ENCODE measurements at places on chromosomes 12 and 14. TPM values are rescaled to one million over a fixed set of nuclear protein-coding genes. Genes with fewer than 3 reads are reported as not detected.
A peak's percentile ranks its signal among the peaks of the same experiment; 100 is the strongest.

DNA sequence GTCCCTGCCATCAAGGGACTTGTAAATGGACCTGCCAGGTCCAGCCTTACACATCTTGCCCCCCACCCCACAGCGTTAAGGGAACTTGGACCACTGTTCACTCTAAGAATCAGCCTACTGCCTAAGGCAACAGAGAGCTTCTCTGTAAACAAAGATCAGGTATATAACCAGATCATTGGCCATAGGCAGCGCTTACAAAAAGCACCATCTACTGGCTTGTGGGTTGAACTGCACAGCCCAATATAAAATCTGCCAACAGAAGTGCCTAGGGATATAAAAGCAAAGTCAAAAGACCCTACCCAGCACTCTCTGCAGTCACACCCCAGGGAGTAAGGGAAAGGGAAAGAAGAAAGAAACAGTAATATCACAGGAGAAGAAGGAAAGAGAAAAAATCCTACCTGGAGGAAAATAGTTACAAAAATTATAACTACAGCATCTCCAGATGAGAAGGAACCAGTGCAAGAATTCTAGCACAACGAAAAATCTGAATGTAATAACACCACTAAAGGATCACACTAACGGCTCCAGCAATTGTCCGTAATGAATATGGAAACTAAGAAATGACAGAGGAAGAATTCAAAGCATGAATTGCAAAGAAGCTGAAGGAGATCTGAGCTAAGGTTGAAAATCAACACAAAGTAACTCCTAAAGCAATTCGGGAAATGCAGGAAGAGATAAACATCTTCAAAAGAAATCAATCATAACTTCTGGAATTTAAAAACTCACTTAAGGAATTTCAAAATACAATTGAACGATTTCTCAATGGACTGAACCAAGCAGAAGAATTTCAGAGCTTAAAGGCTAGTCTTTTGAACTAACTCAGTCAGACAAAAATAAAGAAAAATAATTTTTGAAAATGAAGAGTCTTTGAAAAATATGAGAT lies 95.2 kb upstream of the PCED1B start:
- no peak overlapping the region for H3K4me3 ChIP-seq
- no peak overlapping the region for H3K27ac ChIP-seq
- no peaks in the 10 kb centered on the region for H3K36me3 ChIP-seq
- H3K4me1 ChIP-seq, result peaks cover 9% of the 10 kb centered on the region
- H3K27me3 ChIP-seq, result no peaks in the 10 kb centered on the region

The NOS1 gene
- total RNA-seq, result under 0.01 TPM

- H3K4me1 ChIP-seq, result no peaks in the 10 kb centered on the region
- H3K4me3 ChIP-seq, result no peak overlapping the region
- no peaks in the 10 kb centered on the region for H3K36me3 ChIP-seq
- DNase-seq, result no peak
- H3K27me3 ChIP-seq, result no peaks in the 10 kb centered on the region
These were observed 183.4 kb upstream of the PLEKHA5 start for GRCh38 chr12:18946106-18946505.

DNA sequence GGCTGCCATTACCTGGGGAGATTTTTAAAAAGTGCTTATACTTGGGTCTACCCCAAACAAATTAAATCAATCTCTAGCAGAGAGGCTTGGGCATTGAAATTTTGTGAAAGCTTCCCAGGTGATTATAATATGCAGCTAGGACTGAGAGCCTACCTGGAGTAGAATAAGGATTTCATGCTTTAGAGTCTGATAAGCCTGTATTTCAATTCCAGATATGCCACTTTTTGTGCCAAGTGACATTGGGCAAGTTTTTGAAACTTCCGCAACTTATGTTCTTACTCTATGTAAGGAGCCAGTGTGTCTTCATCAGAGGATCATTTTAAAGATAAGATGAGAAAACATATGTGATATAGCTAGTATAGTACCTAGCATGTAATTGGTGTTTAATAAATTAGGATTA lies 159.8 kb upstream of the LRIG3 start:
- H3K36me3 ChIP-seq, result no peaks in the 10 kb centered on the region
- no peak overlapping the region for H3K27ac ChIP-seq
- H3K4me1 ChIP-seq, result no peaks in the 10 kb centered on the region

The MRPL52 gene
- 9.1 TPM for total RNA-seq

DNA sequence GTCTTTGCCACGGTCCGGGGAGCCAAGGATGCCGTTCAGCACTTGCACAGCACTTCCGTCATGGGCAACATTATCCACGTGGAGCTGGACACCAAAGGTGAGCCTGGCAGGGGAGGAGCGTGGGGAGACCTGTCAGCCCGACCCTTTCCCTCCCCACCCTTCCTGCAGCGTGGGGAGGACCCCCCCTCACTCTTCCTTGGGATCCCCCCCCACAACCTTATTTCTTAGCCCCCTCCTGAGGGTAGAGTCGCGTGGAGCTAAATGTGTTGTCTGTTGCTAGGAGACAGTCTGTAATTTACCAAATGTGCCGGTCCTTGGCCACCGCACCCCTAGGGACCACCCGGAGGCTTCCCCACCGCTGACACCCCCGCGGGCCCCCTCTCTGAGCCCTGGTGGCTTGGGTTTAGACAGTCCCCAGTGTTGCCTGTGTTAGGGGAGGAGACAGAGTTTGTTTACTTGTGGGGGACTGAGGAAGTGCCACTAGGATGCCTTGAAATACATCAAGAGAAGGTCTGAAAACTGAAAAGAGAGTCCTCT lies 2.3 kb downstream of the SETD1B start:
- peaks cover 28% of the 10 kb centered on the region for H3K4me1 ChIP-seq
- DNase-seq, result no peak
- H3K36me3 ChIP-seq, result peaks cover 18% of the 10 kb centered on the region
- peak overlapping the region; percentile 67 for H3K27ac ChIP-seq
- H3K27me3 ChIP-seq, result no peaks in the 10 kb centered on the region

DNA sequence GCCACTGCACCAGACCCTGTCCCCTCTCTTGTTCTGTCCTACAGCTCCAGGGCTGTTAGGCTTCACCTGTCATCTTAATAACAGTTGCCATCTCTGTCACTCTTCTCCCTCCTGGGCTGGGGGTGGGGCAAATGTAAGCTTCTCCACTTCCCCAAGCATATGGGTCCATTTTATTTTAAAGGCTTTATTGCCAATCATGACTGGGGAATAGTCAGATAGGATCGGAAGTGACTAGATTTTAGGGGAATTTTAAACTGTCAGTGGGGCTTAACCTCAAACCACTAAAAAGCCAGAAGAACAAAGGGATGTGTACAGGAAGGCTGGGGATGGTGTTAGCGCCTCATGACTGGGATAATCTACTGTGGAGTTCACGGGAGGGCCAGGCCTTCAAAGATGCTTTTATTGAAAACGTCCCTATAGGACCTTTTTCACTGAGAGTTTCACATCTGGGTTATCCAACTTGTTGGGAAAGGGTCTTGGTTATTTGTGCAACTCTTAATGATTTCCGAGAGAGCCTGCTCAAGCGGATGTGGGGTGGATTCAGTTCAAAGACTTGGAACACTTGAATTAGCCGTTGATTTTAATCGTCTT lies 41.6 kb downstream of the CHST11 start:
- H3K27ac ChIP-seq, result no peak overlapping the region
- H3K27me3 ChIP-seq, result no peaks in the 10 kb centered on the region
- no peaks in the 10 kb centered on the region for H3K4me1 ChIP-seq
- no peak for DNase-seq

The NAV3 gene
- 1.0 TPM for total RNA-seq

GRCh38 chr12:130816097-130816496 lies 23.0 kb downstream of the STX2 start:
- H3K36me3 ChIP-seq, result peaks cover 2% of the 10 kb centered on the region
- H3K27ac ChIP-seq, result no peak overlapping the region
- peaks cover 6% of the 10 kb centered on the region for H3K4me1 ChIP-seq
- H3K27me3 ChIP-seq, result no peaks in the 10 kb centered on the region
- H3K4me3 ChIP-seq, result no peak overlapping the region

GRCh38 chr12:123150275-123150743 lies 581 bp downstream of the PITPNM2 start:
- DNase-seq, result peak; percentile 44
- peak overlapping the region; percentile 61 for H3K27ac ChIP-seq
- H3K4me1 ChIP-seq, result peaks cover 7% of the 10 kb centered on the region
- H3K27me3 ChIP-seq, result no peaks in the 10 kb centered on the region
- H3K36me3 ChIP-seq, result no peaks in the 10 kb centered on the region
